T-cell (primary cell): ENCODE measurements at places on chromosomes 3 and 15.

GRCh38 chr3:195907684-195907933 lies 742 bp downstream of the TNK2 start:
- peak overlapping the region; percentile 73 for H3K4me3 ChIP-seq
- no peak for DNase-seq
- peaks cover 52% of the 10 kb centered on the region for H3K4me1 ChIP-seq
- H3K27ac ChIP-seq, result peak overlapping the region; percentile 98
- no peaks in the 10 kb centered on the region for H3K36me3 ChIP-seq
- H3K27me3 ChIP-seq, result no peaks in the 10 kb centered on the region

DNA sequence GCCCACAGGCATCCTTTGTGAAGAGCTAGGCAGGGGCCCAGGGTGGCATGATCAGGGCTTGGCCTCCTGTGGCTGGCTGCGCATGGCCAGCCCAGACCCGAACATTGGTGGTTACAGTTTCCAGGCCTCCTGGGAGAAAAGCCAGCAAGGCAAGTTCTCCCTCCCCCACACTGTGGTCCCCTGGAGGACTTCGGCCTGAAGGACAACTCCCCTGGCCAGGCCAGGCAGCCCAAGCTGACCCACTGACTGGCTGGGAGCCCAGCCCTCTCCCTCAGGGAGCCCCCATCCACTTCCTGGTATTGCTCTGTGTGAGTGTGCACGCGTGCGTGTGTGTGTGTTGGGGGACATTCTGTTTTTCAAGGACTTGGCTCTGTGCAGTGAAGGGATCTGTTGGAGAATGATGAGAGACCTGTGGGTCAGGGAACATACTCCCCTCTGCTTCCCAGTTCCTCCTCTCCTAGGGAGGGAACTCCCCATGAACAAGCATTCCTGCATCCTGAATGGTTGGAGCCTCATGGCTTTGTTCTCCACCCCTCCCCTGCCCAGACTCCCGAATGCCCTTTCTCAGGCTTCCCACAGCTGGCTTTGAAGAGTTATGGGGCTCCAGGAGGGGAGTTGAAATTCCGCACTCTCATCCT lies 29.5 kb downstream of the CORO2B start:
- H3K36me3 ChIP-seq, result no peaks in the 10 kb centered on the region
- H3K27me3 ChIP-seq, result no peaks in the 10 kb centered on the region
- H3K27ac ChIP-seq, result no peak overlapping the region

- no peak overlapping the region for H3K4me3 ChIP-seq
- H3K27ac ChIP-seq, result no peak overlapping the region
- H3K27me3 ChIP-seq, result no peaks in the 10 kb centered on the region
- DNase-seq, result no peak
These were observed 19.6 kb upstream of the CHMP2B start for GRCh38 chr3:87207460-87207859.

GRCh38 chr3:98986073-98986472 lies 84.6 kb upstream of the DCBLD2 start:
- no peak for DNase-seq
- no peaks in the 10 kb centered on the region for H3K4me1 ChIP-seq
- no peaks in the 10 kb centered on the region for H3K36me3 ChIP-seq
- no peaks in the 10 kb centered on the region for H3K27me3 ChIP-seq

- H3K4me1 ChIP-seq, result peaks cover 42% of the 10 kb centered on the region
- peak; percentile 44 for DNase-seq
- peak overlapping the region; percentile 32 for H3K4me3 ChIP-seq
- H3K27ac ChIP-seq, result peak overlapping the region; percentile 74
- H3K27me3 ChIP-seq, result no peaks in the 10 kb centered on the region
These were observed 51.1 kb upstream of the CHD2 start for GRCh38 chr15:92848852-92849598.

GRCh38 chr3:143484846-143485512 lies 363.3 kb downstream of the SLC9A9 start:
- no peaks in the 10 kb centered on the region for H3K36me3 ChIP-seq
- H3K27me3 ChIP-seq, result no peaks in the 10 kb centered on the region
- H3K27ac ChIP-seq, result no peak overlapping the region
- DNase-seq, result no peak
- H3K4me1 ChIP-seq, result no peaks in the 10 kb centered on the region

GRCh38 chr3:125280668-125281361 lies 68.3 kb upstream of the SLC12A8 start:
- H3K36me3 ChIP-seq, result no peaks in the 10 kb centered on the region
- H3K4me1 ChIP-seq, result no peaks in the 10 kb centered on the region
- no peak for DNase-seq
- H3K27ac ChIP-seq, result no peak overlapping the region
- H3K27me3 ChIP-seq, result no peaks in the 10 kb centered on the region

GRCh38 chr3:156547637-156548036 lies 7.3 kb downstream of the SSR3 start:
- DNase-seq, result no peak
- no peaks in the 10 kb centered on the region for H3K27me3 ChIP-seq
- H3K27ac ChIP-seq, result no peak overlapping the region
- no peak overlapping the region for H3K4me3 ChIP-seq
- no peaks in the 10 kb centered on the region for H3K4me1 ChIP-seq

DNA sequence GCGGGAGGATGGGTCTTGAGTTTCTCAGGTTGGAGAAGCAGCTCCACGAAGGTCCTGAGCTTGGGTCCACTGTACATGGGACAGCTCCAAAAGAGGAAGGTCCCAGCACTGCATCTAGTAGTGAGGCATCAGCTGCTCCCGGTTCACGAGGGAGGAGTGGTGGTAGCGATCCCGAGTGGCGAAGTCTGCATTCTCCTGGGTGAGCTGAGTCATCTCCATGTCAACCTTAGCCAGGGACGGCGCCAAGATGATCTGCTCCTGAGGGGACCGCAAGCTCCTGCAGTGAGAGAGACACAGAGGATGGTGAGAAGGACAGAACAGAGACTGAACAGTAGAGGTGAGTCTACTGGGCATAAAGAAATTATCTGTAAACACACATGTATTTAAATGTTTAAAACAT lies 28.0 kb upstream of the HEG1 start:
- no peak for DNase-seq
- no peaks in the 10 kb centered on the region for H3K36me3 ChIP-seq
- H3K4me3 ChIP-seq, result no peak overlapping the region
- H3K27ac ChIP-seq, result no peak overlapping the region

DNA sequence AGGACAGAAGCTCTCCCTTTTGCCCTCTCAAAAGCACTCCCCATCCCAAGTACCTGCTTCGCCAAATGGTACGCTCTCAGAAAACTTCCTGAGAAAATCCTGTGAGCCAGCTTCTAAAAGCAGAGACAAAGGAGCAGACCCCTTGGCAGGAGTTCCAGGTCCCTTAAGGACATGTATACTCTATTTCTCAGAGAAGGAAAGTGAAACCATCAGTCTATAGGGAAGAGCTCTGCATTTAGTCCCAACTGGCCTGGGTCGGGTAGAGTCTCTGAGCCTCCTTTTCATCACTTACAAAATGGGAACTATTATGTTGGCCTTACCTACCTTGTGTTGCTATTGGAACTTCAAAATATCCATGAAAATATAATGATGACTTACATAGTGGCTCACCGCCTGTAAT lies 19.7 kb downstream of the DAPK2 start:
- no peaks in the 10 kb centered on the region for H3K36me3 ChIP-seq
- H3K4me3 ChIP-seq, result no peak overlapping the region
- H3K4me1 ChIP-seq, result peaks cover 10% of the 10 kb centered on the region
- no peak overlapping the region for H3K27ac ChIP-seq
- DNase-seq, result no peak
- H3K27me3 ChIP-seq, result no peaks in the 10 kb centered on the region

DNA sequence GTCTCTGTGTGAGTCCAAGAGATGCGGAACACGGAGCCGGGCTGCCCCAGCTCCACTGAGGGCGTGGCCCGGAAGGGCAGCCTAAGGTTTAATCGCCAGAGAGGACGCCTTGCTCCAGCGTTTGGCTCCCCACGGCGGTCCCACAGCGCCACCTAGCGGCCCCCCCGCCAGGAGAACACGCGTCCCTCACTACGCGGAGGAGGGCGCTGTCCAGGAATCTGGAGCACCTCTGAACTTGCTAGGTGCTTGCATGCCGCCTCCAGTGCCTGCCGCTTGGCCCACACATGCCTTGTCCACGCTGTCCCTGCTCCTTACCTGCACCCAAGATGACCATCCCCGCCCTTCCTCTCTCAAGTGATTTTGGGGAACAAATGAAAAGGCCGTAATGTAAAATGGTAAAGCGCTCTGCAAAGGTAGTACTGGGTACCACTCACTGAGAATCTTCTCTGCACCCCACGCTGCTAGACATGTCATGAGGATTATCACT lies 14.4 kb upstream of the MRPS22 start:
- no peak overlapping the region for H3K27ac ChIP-seq
- peaks cover 31% of the 10 kb centered on the region for H3K27me3 ChIP-seq
- H3K4me3 ChIP-seq, result peak overlapping the region; percentile 42
- no peaks in the 10 kb centered on the region for H3K36me3 ChIP-seq

GRCh38 chr3:139473155-139473771 lies 3.1 kb downstream of the RBP2 start:
- H3K27me3 ChIP-seq, result no peaks in the 10 kb centered on the region
- no peak overlapping the region for H3K27ac ChIP-seq
- H3K4me1 ChIP-seq, result no peaks in the 10 kb centered on the region
- H3K4me3 ChIP-seq, result no peak overlapping the region
- no peaks in the 10 kb centered on the region for H3K36me3 ChIP-seq

DNA sequence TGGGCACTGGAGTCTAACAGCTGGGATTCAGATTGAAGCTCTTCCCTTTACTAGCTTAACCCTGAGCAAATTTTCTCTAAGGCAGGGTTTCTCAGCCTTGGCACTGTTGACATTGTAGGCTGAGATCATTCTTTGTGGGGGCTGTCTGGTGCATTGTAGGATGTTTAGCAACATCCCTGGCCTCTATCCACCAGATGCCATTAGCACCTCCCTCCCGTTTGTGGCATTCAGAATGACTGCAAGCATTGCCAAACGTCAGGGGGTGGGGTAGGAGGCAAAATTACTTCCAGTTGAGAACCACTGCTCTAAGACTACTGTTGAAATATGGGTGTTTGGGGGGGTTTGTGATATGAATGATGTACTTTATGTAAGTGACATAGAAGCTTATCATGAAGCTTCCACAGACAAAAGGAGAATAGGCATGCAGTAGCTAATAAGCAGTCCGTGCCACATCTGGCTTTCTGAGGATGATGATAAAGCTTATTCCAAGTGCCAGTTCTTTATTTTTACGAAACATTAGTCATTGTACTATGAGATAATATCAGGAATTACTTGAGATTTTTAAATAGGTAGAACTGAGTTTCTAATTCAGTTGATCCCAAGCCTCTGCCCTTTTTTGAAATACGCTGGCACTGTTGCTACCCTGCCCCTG lies 39.3 kb downstream of the NKIRAS1 start:
- H3K4me1 ChIP-seq, result no peaks in the 10 kb centered on the region
- no peak for DNase-seq
- no peaks in the 10 kb centered on the region for H3K27me3 ChIP-seq
- no peak overlapping the region for H3K4me3 ChIP-seq
- no peak overlapping the region for H3K27ac ChIP-seq

DNA sequence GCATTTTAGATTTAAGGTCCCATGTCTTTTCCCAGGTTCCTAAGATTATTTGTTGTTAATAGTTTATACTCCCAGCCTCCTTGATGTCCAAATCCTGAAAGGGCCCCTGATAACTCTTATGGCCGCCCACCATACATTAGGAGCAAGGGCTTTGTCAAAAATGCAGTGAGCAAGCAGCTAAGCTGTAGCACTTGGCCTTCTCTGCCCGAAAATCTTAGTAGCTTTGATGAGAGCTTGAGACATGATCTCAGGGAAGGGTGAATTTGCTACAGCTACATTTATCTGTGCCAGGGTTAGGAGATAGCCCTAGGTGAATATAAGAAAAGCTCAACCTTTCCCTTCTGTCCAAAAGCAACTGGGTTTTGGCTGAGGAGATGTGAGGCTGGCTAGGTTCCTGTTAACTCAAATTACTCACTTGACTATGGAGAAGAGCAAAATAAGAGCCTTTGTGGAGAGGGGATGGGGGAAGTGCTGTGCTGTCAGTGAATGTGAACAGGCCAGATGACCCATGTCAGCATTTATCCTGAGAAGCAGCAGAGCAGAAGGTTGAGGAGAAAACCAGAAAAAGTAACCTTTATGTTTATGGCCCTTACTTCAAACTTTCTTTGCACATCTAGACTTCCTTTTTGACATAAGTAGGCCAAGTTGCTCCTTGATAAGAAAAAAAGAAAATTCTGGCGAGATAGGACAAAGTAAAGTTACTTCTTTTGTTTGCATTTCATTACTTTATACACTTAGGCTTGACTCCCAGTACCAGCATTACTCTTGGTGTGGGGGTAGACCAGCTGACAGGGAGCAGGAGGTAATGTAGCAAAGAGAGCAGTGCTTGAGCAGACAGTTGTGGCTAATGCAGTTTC lies 21.1 kb downstream of the MAPK6 start:
- no peaks in the 10 kb centered on the region for H3K36me3 ChIP-seq
- H3K27me3 ChIP-seq, result no peaks in the 10 kb centered on the region
- peak overlapping the region; percentile 36 for H3K27ac ChIP-seq

DNA sequence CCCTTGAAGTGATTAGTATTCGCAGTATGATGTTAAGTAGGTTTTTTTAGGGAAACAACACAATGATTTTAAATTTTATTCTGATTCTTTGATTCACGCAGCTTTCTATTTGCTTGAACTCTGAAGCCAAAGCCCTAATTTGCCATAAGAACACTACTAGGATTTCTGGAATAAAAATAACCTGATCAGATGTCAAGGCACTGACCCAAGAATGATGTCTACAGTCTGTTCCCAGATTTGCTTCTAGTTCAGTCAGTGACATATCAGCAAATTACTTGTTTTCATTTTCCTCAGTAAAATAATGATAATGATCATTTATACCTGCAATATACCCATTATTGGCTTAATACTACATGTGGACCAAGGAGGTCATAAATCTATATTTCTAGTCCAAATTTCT lies 179.5 kb upstream of the EIF1B start:
- H3K27ac ChIP-seq, result no peak overlapping the region
- H3K4me1 ChIP-seq, result no peaks in the 10 kb centered on the region
- H3K27me3 ChIP-seq, result peaks cover 3% of the 10 kb centered on the region

DNA sequence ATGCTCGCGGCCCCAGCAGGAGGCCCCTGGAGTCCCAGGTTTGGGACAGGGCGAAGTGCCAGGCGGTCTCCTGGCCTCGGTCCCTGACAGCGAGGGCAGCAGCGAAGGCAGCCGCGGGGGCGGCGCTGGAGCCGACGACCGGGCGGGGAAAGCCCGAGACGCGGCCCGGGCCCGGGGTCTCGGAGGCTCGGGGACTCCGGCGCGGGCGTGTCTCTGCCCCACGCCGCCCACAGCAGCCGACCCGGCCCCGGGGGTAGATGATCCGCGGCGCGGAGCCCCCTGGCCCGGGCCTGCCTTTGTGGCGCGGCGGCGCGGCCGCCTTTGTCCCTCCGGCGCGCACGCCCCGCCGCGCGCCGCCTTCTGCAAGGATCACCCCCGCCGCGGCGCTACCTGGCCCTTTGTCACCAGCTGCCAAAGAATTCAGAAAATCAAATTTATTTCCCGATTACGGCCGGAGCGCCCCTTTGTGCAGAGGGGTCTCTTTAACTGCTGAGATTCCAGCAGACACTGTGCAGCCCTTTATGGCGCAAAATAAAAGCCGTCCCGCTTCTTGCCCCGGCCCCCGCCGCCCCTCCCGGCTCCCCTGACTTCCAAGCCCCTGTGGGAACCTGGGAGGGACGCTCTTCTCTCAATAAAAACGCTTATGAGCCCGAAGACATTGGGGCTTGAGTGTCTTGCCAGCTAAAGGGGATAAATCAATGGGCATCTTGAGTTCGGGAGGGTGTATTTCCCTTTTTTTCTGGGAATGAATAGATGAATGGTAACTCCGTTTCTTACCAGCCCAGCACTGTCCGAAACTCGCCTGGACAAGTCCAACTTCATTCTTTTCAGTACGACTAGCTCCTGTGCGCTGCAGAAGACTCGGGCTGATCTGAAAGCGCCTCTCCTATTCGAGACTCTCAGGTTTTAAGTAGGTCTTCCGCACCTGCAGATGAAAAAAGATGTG lies 68.4 kb downstream of the HES1 start:
- no peaks in the 10 kb centered on the region for H3K36me3 ChIP-seq
- DNase-seq, result no peak
- peak overlapping the region; percentile 41 for H3K4me3 ChIP-seq
- peaks cover 7% of the 10 kb centered on the region for H3K4me1 ChIP-seq
